ENCODE measurements at places on chromosomes 16 and 17. TPM values are rescaled to one million over a fixed set of nuclear protein-coding genes. Genes with fewer than 3 reads are reported as not detected.

The NAA38 gene
- 43.6 TPM for total RNA-seq

The CHP2 gene
- total RNA-seq: 159 TPM

The SAMD14 gene
- total RNA-seq: 0.53 TPM

The IRX5 gene
- total RNA-seq: not detected

The DPEP3 gene
- total RNA-seq: not detected

The PIGL gene
- 77.1 TPM for total RNA-seq

The ZNF423 gene
- total RNA-seq: 4.6 TPM

The PTX4 gene
- total RNA-seq: not detected

The GRAP gene
- total RNA-seq: 3.0 TPM

The TMEM88 gene
- 15.3 TPM for total RNA-seq

The PTRH2 gene
- 60.2 TPM for total RNA-seq

The SEZ6L2 gene
- total RNA-seq: 13.4 TPM

The TVP23A gene
- total RNA-seq: 1.1 TPM

The NPW gene
- not detected for total RNA-seq

The BANP gene
- total RNA-seq: 38.2 TPM

The FBXW10B gene
- total RNA-seq: 0.53 TPM

The AANAT gene
- not detected for total RNA-seq

The TBC1D3D gene
- not detected for total RNA-seq

The TP53 gene
- total RNA-seq: 23.7 TPM

The ARHGAP44 gene
- total RNA-seq: 11.2 TPM

The NEK8 gene
- 7.4 TPM for total RNA-seq

The SLC22A31 gene
- not detected for total RNA-seq

The CDH1 gene
- total RNA-seq: 612 TPM

The FAM171A2 gene
- total RNA-seq: not detected

The SALL1 gene
- 3.4 TPM for total RNA-seq

The IL17C gene
- not detected for total RNA-seq

The RNF112 gene
- 47.0 TPM for total RNA-seq

The CCL14 gene
- 8.3 TPM for total RNA-seq

The AKTIP gene
- total RNA-seq: 34.6 TPM

The NECAB2 gene
- not detected for total RNA-seq

Data from Peyer's patch (tissue), 4 donors.